Activated naive CD4-positive, alpha-beta T cell treated with Interleukin-2 at 50 U/mL for 16 hours (primary cell): ENCODE measurements at places on chromosomes 1 and 21.

DNA sequence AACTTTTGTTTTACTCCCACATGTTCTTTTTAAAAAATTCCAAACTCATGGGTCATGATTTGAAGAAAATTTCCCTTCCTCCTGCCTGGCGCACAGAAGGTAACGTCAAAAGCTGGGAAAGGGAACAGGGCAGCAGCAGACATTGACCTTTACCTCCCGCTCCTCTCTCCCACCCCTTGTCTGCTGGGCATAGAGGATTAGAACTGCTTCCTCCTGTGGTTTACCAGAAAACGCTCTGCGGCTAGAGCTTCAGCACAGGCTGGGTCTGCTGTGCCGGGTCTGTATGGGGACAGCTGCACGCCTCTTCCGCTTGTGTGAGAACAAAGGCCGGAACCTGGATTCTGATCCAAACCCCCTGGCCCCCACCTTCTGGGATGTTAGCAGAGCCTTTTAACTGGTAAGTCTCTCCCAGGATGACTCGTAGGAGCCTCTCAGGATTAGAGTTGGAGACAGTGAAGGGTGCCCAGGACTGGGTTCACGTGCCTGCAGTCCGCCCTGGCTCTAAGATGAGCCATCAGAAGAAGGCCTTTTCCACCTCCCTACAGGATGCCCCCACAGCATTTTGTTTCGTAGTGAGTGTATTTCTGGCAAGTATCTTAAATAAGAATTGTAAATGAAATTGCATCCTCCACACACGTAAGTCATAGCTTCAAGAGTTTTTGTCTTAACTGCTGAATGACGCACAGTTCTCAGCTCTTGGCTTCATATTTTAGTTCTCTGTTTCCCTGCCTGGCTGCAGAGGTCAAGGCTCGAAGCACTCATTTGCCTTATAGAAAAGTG, 5.2 kb downstream of the H6PD start:
- peak; percentile 36 for DNase-seq

- peak; percentile 18 for DNase-seq
Measured at GRCh38 chr1:6358144-6358624, 35.4 kb downstream of the ACOT7 start.

GRCh38 chr1:85554630-85555327, 25.8 kb upstream of the CCN1 start:
- no peak for DNase-seq

DNA sequence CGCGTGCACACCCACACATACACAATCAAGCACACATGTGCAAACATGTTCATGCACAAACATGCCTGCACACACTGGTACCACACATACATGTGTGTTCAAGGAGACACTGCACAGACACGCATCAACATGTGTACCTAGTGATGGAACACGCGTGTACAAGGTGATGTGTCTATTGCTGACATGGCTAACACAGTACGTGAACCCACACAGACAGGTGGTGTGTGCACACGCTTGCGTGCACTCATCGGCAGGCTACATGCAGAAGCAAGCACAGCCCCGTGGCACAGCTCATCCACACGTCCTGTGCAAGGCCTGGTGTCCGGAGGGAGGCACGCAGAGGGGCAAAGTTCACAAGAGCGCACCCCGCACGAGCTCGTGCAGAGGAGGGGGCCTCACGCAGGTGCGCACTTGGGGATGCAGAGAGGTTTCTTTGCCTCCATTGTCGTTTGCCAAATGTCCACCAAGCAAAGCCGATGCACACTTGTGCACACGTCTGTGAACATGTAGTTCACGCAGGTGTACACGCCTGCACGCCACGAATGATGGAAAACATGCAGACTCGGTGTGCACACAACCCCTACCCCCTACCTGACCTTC, 969 bp downstream of the ACAP3 start:
- no peak for DNase-seq

DNA sequence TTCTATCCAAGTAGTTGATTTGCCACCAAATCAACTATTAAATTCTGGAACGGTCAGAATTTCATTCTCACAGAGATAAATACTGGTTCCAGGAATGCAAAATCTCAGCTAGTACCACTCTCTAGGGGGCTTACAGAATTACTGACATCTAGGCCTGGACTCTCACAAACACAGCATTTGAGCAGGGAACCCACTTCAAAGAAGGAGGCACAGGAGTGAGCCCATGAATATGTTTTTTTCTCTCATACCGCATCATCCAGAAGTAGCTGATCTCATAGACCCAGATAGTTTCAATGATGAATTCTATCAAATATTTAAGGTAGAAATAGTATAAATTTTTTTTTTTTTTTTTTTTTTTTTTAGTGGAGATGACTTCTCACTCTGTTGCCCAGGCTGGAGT, 32.1 kb downstream of the S1PR1 start:
- DNase-seq: no peak

DNA sequence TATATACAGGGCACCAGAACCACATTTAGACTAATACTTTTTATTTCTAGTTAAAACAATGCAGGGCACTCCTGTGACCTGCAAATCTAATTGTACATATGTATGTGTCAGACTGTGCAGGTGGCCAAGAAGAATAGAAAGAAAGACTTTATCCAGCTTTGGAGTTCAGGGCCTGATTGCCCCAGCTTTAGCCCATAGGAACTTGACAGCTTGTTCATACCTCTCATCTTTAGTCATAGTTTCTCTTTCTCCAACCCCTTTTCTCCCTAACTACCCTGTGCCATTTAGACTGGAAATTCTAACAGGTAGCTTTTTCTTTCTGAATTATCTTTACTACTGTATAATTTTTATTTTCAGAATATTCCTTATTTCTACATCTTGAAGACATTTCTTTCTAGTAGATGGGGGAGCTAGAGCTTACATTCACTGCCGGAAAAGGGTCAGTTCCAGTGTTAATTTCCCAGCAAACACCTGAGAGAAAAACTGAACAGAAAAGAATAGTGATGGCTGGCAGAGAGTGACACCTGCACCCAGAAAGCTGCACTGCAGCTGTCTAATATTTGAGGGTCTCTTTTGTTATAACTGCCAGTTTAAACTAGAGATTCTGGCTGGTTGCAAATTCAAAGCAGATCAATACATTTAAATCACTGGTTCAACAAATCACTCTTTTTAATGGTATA, 8.4 kb downstream of the YBX1 start:
- DNase-seq: no peak

DNA sequence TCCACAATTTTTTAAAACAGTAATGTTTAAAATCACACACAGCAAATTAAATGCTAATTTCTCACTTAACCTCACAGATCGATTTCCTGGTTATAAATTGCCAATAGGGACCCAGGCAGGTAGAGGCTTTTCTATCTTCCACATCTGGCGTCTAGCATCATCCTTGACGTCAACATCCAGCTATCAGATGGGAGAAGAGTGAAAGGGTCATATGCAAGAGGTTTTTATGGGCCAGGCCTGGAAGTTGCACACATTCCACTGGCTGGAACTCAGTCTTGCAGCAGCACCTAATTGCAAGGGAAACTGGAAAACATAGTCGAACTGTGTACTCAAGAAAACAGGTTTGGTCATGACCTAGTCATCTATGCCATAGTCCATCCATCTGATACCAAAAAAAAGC, 6.0 kb upstream of the EEIG2 start:
- DNase-seq: no peak
